ENCODE measurements at places on chromosomes 6 and 20.

DNA sequence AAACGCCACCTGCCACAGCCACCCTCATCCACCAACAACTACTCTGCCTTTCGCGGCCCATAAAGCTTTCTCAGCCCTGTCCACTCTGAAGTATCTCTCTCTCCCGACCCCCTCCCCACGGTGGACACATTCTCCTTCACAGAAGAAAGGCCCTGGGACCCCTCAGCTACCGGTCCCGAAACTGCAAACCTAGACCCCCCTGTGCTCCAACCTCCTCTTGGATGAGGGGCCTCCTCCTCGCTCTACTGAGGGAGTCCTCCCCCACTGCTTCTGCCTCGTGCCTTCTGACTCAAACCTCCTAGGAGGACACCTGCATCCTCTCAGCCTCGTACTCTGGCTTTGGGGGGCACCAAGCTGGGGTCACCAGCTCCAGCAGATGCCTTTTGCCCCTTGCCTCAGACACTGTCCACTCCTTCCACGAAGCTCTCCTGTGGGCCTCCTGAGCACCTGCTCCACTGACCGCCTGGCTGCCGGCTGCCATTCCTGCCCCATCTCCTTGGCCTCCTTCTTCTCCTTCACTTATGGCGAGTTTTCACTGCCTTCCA lies 24.9 kb downstream of the RNASET2 start:
- no peak for DNase-seq

DNA sequence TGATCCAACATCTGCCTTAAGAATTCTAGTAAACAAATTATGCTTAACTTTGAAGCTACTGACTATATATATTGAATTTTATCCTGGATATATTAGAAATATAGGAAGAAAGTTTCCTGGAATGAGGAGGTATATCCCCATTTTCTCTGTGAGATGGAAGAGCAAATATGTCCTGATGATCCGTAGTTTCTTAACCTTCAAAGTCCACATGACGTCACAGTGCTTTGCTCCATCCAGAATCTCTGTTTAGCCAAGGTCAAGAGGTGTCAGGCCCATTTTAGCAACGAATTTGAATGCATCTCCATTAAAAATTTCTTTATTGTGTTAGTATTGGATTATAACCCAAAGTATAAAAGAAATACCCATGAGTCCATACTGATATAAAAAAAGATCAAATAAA lies 162.5 kb downstream of the PRL start:
- no peak for DNase-seq

DNA sequence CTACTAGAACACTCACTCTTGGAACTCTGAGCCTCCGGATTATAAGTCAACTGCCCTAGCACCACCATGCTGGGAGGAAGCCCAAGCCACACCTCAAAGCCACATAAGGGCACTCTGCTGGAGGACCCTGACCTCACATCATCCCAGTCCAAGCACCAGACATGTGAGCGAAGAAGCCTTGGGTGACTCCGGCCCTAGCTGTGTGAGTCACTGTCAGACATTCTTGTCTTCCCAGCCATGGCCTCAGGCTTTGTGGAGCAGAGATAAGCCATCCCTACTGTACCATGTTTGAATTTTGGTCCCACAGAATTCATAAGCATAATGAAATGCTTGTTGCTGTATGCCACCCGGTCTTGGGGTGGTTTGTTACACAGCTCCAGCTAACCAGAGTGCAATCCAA lies 247.7 kb downstream of the SOD2 start:
- DNase-seq: no peak

DNA sequence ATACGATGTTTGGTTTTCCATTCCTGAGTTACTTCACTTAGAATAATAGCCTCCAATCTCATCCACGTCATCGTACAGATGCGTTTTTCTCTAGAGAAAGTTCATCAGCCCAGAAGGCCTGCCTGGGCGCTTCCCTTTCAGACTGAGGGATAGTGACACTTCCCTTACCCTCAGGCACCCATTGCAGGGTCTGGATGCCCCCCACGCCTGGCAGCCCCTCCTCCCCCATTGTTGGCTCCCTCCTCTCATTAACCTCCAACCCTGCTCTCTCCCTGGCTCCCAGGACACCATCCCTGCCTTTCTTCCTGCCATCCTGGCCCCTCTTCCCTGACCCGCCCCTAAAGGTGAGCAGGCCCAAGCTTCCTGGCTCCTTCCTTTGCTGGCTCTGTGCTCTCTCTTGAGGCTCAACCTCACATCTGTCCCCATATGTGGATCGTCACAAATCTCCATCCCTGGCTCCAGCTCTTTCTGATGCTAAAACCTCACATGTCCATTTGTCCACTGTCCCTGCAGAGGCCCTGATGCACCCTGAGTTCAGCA lies 145.2 kb downstream of the SYCP2 start:
- no peak for DNase-seq

- no peak for DNase-seq
Observed at GRCh38 chr6:65989676-65990075, 282.6 kb upstream of the EYS start.

- DNase-seq: no peak
Observed at GRCh38 chr20:40008177-40008576, 680.9 kb downstream of the MAFB start.

GRCh38 chr20:4728120-4728760 lies 6.5 kb downstream of the PRND start:
- DNase-seq: no peak

- no peak for DNase-seq
Observed at GRCh38 chr6:133715270-133715669, 173.6 kb upstream of the TCF21 start.

DNA sequence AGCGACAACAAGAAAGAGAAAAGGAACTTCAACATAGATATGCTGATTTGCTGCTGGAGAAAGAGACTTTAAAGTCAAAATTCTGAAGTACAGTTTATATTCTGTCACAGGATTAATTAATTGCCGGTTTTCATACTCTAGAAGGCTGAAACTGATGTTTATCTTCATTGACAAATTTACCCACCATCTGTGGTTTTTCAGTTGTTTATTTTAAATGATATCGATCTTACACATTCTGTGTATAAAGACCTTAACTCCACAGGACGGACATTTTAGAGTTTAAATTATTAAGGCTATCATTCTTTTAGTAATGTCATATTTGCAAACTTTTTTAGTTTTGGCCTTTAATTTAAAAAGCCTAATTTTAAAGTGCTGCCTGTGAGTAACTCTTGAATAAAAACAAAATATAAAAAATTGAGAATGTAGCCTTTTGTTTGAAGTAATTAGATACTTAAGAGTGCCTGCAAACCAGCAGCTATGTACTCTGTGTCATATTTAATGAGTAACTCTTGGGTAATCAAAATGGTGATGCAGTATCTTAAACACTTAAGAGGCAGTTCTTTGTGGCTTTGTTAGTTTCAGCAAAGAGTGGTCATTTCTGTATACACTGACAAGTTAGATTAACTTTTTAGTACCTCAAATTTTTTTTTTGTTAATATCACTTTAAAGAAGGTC lies 59.3 kb downstream of the CDC5L start:
- no peak for DNase-seq

DNA sequence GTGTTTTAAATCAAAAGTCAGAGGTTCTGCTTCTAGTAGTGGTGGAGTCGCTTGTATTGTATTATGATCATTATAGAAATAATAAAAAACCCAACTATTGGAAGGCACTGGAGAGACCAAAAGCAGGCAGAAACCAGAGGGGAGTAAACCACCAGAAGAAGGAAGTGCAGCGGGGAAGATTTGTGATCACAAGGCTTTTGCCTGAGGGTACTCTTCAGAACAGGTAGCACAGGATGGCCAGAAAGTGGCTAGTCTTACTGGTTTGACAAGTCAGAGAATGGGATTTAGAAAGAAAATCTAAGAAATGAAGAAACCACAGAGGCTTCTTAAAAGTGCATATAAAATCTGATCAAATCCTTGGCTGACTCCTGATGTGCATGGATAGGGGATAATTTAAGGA lies 24.0 kb downstream of the MAPK13 start:
- DNase-seq: no peak

GRCh38 chr20:46362921-46363867 lies 43.2 kb downstream of the ELMO2 start:
- no peak for DNase-seq

DNA sequence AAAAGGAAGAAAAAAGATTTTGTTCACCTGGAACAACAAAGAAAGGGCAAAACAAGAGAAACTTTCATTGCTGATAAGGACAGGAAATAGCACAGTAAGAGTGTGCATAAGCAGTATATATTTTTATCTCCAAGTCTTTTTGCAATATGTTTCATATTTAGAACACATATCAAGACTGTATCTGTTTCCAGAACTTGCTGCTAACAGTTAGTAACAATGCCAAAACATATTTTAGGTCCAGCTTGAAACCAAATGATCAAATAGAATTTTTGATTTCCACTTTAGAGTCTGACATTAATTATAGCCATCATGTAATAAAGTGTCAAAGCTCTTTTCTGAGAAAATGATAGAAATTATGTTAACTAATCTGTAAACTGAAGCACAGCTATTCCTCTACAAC lies 143.5 kb upstream of the SUPT3H start:
- DNase-seq: no peak

DNA sequence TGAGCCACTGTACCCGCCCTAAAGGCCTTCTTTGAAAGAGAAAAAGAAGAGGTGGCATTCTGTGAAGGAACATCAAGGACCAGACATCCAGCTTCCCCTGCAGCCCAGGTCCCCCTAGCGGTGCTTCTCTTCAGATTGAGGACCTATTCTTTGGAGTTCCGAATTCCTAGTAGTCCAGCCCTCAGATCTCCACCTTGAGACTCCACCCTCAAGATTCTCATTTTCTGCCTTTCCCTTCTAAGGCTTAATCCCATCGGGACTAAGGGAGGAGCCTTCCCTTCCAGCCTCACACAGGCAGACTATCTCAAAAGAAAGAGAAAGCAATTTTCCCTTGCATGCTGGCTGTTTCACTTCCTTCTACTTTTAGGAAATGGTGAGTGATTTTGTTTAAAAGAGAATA lies 32.5 kb downstream of the MUC22 start:
- no peak for DNase-seq

GRCh38 chr6:7004581-7005297 lies 103.0 kb upstream of the RREB1 start:
- no peak for DNase-seq

DNA sequence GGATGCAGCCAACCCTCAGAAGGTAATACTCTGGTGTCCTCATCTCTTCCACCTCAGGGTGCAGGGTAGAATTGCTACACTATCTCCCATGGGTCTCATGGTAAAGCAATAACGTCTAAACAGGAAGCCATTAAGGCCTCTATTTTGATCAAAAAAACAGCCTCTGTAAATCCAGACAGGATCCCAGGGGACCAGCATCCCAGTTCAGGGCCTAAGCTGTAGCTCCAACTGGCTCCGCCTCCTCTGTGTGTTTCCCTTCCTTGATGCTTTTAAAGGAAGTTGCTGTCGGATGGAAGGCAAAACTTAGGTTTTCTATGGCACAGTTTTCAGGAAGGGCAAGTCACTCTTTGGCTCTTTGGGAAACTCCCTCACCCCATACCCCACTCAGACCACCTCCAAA lies 222.0 kb downstream of the MAFB start:
- DNase-seq: no peak

DNA sequence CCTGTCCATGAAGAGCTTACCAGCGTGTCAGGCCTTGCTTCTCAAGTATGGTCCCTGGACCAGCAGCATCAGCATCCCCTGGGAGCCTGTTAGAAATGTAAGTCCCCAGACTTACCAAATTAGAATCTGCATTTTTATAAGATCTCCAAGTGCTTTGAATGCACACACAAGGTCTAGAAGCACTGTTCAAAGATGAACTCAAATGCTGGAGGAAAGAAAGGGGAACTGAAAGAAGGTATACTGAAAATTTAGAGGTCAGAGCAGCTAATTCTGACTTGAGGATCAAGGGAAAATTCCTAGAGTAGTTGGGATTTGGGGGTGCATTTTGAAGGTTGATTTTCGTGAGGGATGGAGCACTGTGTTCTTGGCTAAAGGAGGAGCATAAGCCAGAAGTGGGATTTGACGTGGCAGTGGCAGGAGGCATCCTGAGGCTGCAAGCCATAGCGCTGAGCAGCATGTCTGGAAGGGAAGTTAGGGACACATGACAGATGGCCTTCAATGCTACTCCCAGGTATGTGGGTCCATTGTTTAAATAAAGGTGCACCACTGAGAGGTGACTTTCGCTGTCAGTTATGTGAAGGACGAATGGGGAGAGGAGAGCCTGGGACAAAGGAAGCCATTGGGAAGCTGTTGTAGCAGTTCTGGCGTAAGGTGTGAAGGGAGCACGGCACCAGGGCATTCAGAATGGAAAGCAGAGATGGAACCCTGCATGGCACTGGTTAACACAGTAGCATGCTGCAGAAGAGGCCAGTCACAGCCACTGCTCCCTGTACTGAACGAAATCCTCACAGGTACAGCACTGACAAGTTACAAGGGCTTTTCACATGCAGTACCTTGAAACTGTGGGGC lies 36.2 kb downstream of the ARMC2 start:
- DNase-seq: no peak

DNA sequence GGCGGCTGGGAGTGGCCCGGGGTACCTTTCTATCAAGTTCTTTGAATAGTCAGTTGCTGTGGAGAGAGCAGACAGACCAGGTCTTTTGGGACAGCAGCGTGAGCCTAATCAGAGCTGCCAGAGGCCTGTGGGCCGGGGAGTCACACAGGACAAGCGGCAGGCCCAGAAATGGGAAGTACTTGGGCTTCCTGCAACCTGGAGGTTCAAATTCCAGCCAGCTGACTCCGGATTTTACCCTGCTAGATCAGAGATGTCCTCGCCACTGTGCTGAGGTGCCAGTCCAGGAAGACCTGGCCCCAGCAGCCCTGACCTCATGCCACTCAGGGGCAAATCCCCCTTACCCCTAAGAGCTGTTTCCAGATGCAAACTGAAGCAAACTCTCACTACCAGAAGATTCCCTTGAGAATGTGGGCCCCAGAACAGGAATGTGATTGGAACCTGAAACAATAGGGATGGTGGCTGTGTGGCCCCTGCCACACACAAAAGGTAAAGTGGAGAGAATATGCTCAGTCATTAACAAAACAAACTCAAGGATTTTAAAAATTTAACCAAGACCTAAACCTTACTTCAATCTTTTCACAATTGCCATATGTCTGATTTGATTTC lies 9.7 kb downstream of the BEND3 start:
- DNase-seq: no peak

- DNase-seq: no peak
Observed at GRCh38 chr20:1623501-1624205, 3.8 kb upstream of the SIRPB1 start.

GRCh38 chr6:141152951-141153350 lies 979.8 kb upstream of the GJE1 start:
- no peak for DNase-seq
